Activated T-helper 1 cell treated with anti-CD3 and anti-CD28 coated beads, Interleukin-2, amount 50 U/mL, for 16 hours (primary cell): ENCODE measurements at places on chromosomes 4 and X.

GRCh38 chr4:53916431-53916889, 147.9 kb downstream of the CHIC2 start:
- DNase-seq: no peak

DNA sequence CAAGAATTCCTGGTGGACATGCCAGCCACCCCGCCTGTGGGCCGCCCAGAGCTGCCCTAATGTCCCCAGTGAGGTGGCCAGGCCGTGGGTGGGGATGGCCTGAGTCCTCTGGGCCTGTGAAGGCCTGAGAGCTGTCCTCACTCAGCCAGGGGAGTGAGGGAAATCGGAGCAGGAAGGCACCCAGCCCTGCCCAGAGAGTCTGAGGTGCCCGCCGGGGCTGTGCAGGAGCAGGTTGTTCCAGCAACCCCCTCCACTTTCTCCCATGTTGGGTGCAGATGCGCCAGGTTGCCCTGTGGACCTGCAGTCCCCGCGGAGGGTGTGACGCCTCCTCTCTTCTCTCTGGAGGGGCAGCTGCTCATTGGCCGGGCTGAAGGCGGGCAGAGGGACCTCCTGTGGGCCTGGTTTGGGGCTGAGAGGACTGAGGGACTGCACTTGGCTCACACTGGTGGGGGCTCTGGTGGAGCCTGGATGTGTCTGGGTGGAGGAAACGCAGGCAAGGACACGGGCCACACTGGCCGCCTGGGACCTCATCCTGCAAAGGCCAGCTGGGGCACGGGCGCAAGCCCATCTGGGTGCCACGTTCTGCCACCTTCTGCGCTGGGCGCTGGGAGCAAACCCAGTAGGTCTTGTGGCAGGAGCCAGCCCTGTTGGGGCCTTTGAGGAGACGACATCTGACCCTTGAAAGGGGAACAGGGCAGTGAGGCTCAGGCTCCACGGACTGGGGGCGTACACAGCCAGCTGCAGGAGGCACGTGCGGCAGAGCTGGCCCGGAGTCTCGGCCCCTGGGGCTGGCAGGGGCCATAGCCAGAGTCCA, 14.0 kb downstream of the DOK7 start:
- DNase-seq: no peak

DNA sequence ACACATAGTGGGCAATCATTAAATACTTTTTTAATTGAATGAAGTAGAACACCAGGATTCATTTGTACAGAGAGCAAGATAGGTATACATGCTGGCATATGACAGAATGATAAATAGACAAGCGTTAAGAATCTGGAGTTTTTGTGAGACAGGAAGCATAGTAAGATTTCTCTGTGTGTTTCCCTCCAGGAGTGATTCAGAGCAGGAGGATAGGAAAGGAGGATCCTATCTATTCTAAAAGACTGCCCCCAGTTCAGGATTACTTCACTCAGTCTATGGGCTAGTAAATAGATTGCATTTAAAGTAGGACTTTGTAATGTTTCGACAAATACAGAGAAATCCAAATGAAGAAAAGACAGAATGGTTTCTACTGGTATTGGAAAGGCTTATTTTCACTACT, 423.7 kb downstream of the PDGFC start:
- no peak for DNase-seq

GRCh38 chr4:38461342-38461741, 202.7 kb upstream of the KLF3 start:
- no peak for DNase-seq

DNA sequence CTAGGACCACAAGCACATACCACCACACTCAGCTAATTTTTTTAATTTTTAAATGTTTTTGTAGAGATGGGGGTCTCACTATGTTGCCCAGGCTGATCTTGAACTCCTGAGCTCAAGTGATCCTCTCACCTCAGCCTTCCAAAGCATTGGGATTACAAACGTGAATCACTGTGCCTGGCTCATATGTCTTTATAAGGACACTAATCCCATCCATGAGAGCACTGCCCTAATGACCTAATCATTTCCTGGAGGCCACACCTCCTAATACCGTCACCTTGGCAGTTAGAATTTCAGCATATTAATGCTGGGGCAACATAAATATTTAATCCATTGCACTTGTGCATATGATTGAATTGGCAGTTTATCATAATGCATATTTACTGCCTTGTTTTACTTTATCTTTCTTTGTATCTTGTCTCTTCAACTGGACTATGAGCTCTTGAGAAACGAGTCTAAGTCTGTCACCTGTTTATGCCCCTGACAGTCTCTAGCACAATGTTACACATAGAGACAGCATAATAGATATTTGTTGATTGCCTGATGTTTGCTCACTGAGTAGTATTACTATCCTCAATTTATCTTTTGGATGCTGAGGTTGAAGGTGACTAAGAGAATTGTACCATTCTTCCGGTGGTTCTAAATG, 172.0 kb downstream of the AASDH start:
- no peak for DNase-seq

DNA sequence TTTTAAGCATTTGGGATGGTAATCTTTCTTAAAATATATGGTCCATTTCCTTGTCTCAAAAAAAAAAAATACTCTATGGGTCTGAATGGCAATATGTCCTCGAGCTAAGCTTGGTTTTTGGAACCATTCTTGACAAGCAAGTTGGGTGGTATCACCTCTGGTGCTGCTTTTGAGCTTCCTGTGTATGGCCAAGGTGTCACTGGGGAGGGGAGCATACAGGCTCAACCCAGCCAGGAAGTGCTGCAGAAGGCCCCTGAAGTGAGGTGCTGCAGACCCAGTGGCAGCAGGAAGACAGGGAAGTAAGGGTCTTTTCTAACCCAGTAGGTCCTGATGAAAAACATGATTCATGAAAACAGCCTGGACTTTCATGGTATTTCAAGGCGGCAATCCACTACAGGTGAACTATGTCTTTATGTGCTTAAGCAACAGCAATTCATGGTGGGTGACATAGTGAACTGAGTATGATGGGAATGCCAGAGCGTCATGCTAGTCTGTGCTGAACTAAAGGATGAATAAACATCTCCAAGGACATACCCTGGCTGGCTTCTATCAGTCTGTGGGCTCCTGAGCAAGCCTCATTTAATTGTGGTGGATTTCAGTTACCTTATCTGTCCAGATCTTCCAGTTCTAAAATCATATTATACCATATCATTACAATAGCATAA, 15.1 kb downstream of the TRAPPC2 start:
- DNase-seq: no peak

GRCh38 chr4:138688408-138689085, 327.0 kb upstream of the NOCT start:
- DNase-seq: no peak

DNA sequence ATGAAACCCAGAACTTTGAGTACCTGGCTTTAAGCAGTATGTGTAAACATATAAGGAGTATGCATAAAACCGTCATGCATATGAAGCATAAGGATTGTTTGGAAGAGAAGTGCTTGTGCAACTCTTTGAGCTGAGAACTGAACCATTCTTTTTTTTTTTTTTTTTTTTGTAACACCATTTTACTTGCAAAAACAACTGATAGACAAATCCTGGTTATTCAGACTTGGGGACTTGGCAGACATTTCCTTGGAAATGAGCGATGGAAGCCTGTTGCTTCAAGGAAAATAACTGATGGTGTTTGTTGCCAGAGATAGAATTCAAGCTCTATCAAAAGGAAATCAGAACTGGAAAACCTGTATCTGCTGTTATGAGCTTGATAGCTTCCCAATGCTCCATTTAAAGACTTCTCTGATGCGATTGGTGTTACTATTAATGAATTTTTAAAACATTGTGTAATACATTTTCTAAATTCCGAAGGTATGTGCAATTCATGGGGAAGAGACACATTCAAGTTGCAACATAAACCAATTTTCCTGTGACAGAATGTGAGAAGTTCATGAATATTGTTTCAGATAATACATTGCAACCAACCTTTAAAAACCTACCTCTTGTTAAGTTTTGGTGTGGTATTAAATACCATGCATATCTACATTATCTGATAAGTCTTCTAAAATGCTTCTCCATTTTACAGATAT, 47.0 kb upstream of the FAT1 start:
- DNase-seq: no peak

GRCh38 chrX:82163701-82164100, 961.8 kb downstream of the SH3BGRL start:
- DNase-seq: no peak

DNA sequence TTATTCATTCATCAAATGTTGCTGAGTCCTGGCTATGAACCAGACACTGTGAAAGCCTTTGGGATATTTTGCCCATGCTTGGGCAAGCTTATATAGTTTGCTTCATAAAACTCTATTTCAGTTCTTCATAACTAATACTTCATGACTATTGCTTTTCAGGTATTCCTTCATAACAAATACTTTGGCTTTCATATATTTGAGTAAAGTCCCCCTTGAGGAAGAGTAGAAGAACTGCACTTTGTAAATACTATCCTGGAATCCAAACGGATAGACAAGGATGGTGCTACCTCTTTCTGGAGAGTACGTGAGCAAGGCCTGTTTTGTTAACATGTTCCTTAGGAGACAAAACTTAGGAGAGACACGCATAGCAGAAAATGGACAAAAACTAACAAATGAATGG, 1.7 kb upstream of the AFP start:
- no peak for DNase-seq

- DNase-seq: no peak
Observed at GRCh38 chr4:42637867-42638266, 19.0 kb downstream of the ATP8A1 start.

GRCh38 chr4:159979953-159980352, 877.1 kb downstream of the RAPGEF2 start:
- no peak for DNase-seq

GRCh38 chr4:159337041-159337440, 234.2 kb downstream of the RAPGEF2 start:
- DNase-seq: no peak

DNA sequence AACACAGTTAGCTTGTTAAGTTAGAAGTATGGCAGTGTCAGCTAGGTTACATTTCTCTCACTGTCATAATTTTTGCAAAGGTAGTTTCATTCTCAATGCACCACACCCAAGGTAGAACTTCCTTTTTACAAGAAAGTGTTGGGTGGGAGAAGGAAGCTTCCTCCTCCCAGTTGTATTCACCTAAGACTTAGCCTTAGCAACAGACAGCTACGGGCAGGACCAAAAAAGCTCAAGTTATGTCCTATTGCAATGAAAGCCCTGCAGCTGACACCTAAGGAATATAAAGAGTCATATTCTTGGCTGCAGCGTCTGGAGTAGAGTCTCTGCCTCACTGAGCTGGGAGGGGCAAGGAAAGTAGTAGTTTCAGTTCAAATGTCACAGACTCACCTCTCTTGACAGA, 25.1 kb upstream of the PRDM8 start:
- no peak for DNase-seq

GRCh38 chr4:12712648-12713339, 771.3 kb downstream of the RAB28 start:
- DNase-seq: no peak

DNA sequence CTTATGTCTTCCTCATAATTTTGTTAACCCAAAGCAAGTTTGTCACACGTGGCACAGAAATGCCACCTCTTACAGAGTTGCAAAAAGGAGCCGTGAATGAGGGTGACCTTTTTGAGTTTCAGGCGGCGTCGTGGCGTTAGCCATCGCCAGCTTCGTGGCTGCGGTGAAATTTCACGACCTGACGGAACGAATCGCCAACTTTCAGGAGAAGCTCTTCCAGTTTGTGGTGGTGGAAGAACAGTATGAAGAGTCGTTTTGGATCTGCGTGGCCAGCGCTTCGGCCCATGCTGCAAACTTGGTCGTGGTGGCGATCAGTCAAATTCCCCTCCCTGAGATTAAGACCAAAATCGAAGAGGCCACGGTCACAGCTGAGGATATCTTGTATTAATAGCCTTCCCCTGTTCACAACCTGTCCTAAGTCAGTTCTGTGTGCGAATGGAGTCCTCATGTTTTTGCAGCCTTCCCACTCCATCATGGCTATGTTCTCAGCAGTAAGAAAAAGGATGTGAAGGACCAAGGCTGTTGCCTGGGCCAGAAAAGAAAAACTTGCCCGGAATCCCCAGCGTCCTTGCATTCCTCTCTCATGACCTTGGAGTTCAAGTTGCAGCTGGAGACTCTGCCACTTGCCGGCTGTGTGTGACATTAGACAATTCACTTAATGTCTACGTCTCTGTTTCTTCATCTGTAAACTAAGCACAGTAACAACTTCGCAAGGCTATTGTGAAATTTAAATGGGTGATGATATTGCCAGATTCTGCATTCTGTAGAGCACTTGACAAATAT, 11.9 kb downstream of the CLRN2 start:
- no peak for DNase-seq

DNA sequence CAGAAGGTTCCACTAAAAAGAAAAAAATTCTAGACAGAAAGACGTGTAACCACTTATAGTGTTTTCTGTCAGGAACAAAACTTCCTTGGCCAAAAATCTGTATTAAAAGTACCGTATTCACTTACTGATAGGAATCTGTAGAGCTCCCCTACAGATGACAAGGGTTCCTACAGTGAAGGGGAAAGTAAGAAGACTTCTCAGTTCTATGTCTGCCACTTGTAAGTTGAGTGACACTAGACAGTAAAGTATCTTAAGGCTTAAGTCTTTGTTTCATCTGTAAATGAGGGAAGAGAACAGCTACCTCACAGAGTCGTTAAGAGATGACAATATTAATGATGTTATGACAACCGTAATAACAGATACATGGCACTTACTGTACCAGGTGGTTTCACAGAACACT, 3.3 kb downstream of the COQ2 start:
- DNase-seq: no peak

DNA sequence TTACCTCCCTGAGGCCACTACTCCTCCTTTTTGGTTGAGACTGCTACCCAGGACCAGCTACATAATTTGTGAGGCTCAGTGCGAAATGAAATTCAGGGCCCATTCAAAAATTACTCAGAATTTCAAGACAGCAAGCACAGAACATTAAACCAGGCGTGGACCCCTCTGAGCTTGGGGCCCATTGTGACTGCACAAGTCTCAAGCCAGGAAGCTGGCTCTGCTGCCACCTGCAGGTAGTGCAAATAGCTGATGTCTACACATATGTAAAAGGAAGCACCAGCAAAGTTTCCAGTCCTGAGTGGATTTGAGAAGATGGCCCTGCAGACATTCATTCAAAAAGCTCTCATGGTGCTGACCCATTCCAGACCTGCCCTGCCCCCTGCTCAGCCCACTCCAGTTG, 213.4 kb upstream of the LNX1 start:
- no peak for DNase-seq
